ENCODE measurements at places on chromosomes 5 and 9.

DNA sequence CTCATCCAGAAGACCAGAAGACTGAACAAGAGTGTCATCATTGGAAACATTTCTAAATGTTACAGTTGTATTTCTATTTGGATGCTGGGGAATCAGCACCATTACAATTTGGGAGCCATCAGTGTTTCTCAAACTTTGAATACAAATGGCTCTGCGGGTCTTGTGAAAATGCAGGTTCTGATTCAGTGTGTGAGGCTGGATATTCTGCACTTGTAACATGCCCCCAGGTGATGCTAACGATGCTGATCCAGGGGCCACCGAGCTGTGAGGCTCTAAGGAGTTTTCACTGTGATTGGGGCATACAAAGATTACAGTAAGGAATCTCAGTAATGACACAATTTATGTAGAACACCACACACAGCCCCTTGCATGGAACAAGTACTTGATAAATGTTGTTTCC, 167.7 kb downstream of the ACTL7B start:
- DNase-seq = no peak

DNA sequence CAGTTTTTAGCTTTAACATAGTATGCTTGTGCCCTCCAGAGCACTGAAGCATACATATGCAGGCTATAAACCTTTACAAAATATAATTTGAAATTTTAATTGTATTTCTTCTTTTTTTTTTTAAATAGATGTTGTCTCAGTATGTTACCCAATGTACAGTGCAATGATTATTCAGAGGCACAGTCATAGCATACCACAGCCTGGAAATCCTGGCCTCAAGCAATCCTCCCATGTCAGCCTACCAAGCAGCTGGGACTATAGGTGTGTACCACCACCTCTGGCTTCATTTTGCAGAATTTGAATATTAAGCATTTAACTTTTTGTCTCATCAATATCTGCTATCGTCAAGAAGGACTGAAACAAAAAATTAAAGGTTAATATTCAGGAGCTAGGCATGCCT, 16.9 kb upstream of the ZNF782 start:
- no peak for DNase-seq

DNA sequence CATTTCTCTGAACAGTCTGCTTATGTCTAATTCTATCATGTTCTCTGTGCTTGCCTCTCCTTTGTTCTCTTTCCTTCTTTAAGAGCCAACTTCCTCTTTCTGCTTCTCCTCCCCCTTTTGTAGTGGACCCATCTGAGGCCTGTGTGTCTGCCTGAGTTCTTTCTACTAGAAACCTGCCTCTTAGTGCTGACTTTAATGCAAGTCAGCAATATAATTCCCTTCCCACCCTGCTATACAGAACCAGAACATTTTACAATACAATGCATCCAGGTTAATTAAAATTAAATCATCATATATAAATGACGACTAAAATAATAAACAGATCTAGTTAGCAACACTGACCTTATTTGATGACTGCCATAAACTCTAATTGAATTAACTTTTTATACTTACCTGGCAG, 82.6 kb upstream of the GAS1 start:
- DNase-seq = no peak

DNA sequence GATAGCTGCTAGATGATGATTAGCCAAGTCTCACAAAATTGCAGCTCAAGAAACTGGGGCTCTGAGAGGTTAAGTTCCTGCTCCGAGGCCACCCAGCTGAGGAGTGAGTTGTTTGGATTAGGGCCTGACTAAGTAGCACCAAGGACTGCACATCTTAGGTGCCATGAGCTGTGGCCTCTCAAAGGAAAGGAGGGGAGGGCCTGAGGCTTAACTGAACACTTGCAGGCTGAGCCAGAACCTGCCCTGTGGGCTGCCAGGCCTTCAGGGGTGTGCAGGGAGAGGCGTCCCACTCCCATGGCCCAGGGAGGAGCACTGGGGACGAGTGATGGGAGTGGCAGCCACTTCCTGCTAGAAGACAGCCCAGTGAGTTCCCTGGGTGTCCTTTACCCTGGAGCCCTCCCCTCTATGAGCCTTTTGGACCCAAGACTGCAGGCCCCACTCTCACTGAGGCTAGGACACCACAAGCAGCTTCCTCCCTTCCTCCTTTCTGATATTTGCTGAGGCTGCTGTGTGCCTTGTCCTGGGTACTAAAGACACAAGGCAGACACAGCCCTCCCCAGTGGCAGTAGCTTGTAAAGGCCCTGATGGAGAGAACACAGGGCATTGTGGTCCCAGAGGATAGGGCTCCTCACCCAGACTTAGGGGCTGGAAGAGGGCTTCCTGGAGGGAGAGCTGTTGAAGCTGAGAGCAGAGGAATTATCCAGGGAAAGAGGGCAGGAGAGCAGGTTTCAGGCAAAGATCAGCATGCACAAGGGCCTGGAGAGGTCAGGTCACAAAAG, 22.1 kb downstream of the LMX1B start:
- no peak for DNase-seq

Data from pons (tissue), 1 donor.